ENCODE measurements at places on chromosomes 11 and 22. TPM values are rescaled to one million over a fixed set of nuclear protein-coding genes. Genes with fewer than 3 reads are reported as not detected.
A peak's percentile ranks its signal among the peaks of the same experiment; 100 is the strongest.

The NAALADL1 gene
- total RNA-seq: not detected

GRCh38 chr11:100888836-100889235, 201.7 kb downstream of the ARHGAP42 start:
- DNase-seq: no peak

The JAM3 gene
- total RNA-seq: 0.25 TPM

GRCh38 chr11:128940603-128941002, 2.1 kb downstream of the TP53AIP1 start:
- DNase-seq: no peak

The C11orf86 gene
- 0.25 TPM for total RNA-seq

GRCh38 chr22:22408731-22409696, 99.5 kb downstream of the ZNF280B start:
- peak; percentile 33 for DNase-seq

GRCh38 chr11:72238040-72238450, 5.9 kb downstream of the PHOX2A start:
- peak; percentile 44 for DNase-seq

GRCh38 chr11:35174666-35175065, 35.7 kb downstream of the CD44 start:
- DNase-seq: no peak

DNA sequence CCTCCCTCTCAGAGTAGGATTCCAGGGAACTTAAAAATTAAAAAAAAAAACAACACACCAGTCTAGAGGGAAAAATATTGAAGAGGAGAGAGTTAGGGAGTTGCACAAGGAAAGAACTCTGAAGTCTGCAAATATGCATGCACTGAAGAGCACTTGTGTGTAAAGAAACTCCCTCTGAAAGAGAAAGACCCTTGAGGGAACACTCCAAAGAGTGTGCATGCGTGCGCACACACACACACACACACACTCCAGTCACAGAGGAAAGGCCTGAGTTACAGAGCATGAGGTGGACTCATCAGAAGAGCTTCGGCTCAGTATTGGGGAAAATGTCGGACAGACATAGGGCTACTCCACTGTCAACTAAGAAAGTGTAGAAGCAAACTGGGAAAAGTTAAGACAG, 30.1 kb downstream of the GGTLC2 start:
- no peak for DNase-seq

The GPR83 gene
- total RNA-seq: 0.39 TPM

DNA sequence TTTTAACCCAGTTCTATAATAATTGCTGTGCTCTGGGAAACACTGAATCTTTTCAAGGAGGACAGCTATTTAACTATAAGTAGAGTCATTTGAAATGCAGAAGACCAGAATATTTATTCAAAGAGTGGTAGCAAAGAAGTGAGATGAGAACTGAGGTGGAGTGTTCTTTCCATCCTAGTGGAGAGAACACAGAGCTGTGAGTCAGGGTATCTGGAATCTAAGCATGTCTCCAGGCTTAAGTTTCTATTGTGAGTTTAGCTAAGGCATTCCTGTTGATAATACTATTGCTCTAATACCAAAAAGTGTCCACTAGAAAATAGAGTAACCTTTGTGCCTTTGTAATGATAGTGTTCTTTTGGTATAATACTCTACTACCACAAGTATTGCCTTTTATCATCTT, 32.4 kb downstream of the JAM3 start:
- no peak for DNase-seq

DNA sequence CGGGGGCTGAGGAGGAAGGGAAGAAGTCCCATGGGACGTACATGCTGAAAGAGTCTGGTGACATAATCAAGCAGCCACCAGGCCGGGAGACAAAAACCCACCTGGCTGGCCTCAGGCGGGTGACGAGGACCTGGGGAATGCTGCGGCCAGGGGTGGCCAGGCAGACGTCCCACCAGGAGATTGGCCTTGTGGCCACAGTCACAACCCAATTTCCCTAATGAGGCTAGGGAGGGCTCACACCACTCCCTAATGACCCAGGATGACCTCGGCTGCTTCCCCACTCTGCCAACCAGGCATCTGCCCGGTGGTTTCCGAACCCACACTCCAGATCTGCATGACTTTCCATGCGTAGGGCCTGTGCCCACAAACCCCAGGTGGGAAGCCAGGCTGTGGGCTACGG, 66.9 kb downstream of the SCUBE1 start:
- DNase-seq: no peak

DNA sequence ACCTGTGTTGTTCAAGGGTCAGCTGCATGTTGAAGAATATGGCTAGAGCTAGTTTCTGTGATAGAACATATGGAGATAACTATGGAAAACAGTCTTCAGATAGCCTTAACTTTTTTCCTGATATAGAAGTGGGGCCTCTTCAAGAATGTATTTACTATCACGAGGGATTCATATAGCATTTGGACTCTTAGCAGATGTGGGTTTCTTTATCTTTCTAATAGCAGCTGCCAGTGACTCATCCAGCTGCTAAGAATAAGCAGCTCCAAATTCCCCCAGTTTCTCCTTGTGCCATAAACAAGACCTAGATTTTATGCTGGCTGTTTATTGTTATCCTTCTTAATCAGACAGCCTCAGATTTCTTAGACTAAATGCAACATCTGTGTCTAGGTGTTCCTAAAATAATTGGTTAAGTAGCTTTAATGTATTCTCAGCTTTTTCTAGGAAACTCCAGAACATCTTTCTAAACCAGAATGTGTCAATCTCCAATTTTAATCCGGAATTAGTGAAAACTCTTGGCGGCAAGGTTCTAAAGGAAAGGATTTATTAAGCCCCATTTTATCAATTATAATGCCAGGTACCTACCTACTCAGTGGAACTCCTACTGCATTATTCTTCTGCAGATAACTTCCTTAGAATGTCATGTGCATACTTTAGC, 119.8 kb downstream of the CSTPP1 start:
- no peak for DNase-seq
